ENCODE measurements at places on chromosomes 13 and 19. TPM values are rescaled to one million over a fixed set of nuclear protein-coding genes. Genes with fewer than 3 reads are reported as not detected.
A peak's percentile ranks its signal among the peaks of the same experiment; 100 is the strongest.

The NLRP5 gene
- not detected for total RNA-seq

The KRTDAP gene
- total RNA-seq = not detected

The LILRB5 gene
- not detected for total RNA-seq

The NLRP7 gene
- not detected for total RNA-seq

The CACNG8 gene
- 0.23 TPM for total RNA-seq

The VSTM2B gene
- not detected for total RNA-seq

The NLRP4 gene
- total RNA-seq = not detected

The EXOC3L2 gene
- total RNA-seq = 1.1 TPM

The FGF22 gene
- 0.84 TPM for total RNA-seq

DNA sequence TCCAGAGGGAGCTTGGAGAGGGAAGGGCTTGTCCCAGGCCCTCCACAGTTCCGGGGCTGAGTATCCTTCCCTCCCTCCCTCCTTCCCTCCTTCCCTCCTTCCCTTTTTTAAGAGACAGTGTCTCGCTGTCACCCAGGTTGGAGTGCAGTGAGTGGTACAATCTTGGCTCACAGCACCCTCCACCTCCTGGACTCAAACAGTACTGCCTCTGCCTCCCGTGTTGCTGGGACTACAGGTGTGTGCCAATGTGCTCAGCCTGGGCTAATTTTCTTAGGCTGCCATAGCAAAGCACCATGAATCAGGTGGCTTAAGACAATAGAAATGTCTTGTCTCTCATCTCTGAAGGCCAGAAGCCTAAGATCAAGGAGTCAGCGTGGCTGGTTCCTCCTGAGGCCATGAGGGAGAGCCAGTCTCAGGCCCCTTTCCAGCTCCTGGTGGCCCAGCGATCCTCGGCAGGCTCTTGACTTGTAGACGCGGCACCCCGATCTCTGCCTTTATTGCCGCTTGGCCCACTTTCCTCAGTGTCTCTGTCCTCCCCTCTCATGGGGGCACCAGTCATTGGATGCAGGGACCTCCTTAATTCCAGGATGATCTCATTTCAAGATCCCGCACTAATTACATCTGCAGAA lies 47.5 kb downstream of the CRTC1 start:
- peaks cover 19% of the 10 kb centered on the region for H3K4me1 ChIP-seq
- no peaks in the 10 kb centered on the region for H3K27me3 ChIP-seq
- no peak overlapping the region for H3K27ac ChIP-seq
- no peak overlapping the region for H3K4me3 ChIP-seq
- H3K36me3 ChIP-seq = no peaks in the 10 kb centered on the region

DNA sequence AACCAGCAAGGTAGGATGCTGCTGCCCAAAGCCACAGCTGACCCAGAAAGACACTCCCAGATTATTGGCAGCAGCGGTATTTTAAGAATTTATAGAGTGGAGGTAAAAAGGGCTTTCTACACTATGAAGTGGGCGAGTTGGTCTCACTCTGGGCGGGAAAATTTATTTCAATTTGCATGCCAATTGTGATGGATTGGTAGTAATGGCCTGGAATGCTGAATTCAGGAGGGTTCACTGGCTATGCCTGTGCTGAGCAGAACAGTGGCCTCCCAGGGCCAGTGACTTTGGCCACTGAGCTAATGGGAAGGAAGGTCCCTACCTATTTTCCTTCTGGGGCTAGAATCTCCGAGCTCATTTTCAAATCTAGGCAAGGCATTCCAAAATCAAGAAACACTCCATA lies 243.5 kb downstream of the TSHZ3 start:
- H3K27me3 ChIP-seq = peaks cover 3% of the 10 kb centered on the region
- DNase-seq = no peak
- no peak overlapping the region for H3K27ac ChIP-seq
- no peak overlapping the region for H3K4me3 ChIP-seq

GRCh38 chr13:47656651-47657050 lies 344.4 kb downstream of the SUCLA2 start:
- no peaks in the 10 kb centered on the region for H3K36me3 ChIP-seq
- H3K27me3 ChIP-seq = no peaks in the 10 kb centered on the region
- H3K4me1 ChIP-seq = no peaks in the 10 kb centered on the region
- H3K4me3 ChIP-seq = no peak overlapping the region

- H3K4me3 ChIP-seq = peak overlapping the region; percentile 89
- peaks cover 43% of the 10 kb centered on the region for H3K4me1 ChIP-seq
- H3K27ac ChIP-seq = peak overlapping the region; percentile 98
- DNase-seq = peak; percentile 23
Measured at GRCh38 chr19:55259540-55260210, 858 bp upstream of the PPP6R1 start.

GRCh38 chr13:38606699-38607535 lies 80.0 kb upstream of the FREM2 start:
- no peak overlapping the region for H3K4me3 ChIP-seq
- peaks cover 13% of the 10 kb centered on the region for H3K4me1 ChIP-seq
- peak overlapping the region; percentile 83 for H3K27ac ChIP-seq
- no peak for DNase-seq
- no peaks in the 10 kb centered on the region for H3K27me3 ChIP-seq
- no peaks in the 10 kb centered on the region for H3K36me3 ChIP-seq

- H3K4me1 ChIP-seq = peaks cover 12% of the 10 kb centered on the region
- no peaks in the 10 kb centered on the region for H3K27me3 ChIP-seq
- H3K4me3 ChIP-seq = no peak overlapping the region
- no peaks in the 10 kb centered on the region for H3K36me3 ChIP-seq
Measured at GRCh38 chr13:20359335-20359734, 127.2 kb upstream of the GJB6 start.

DNA sequence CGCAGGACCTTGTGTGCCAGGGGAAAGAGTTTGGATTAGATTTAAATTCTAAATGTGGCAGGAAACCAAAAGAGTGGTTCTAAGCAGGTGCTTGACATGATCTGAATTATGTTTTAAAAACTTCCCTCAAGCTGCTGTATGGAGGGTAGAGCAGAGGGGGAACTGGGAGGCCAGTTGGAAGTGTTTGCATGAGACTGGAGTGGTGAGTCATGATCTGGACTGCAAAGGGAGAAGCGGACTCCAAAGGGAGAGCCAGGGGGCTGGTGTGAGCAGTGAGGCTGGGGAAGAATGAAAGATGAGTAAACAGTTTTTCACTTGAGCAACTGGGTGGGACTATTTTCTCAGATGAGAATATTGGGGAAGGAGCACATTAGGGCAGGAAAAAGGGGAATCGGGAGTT lies 206.1 kb downstream of the DNAJC15 start:
- H3K4me1 ChIP-seq = no peaks in the 10 kb centered on the region
- no peaks in the 10 kb centered on the region for H3K36me3 ChIP-seq
- DNase-seq = no peak
- H3K4me3 ChIP-seq = no peak overlapping the region
- no peak overlapping the region for H3K27ac ChIP-seq

GRCh38 chr19:53192771-53193534 lies at the start of gene ZNF665:
Gene ZNF665 (minus strand): TSS chr19:53193358. CDS start chr19:53182898, 10,460 bp downstream.
- DNase-seq = peak; percentile 67
- H3K36me3 ChIP-seq = peaks cover 40% of the 10 kb centered on the region
- H3K27me3 ChIP-seq = no peaks in the 10 kb centered on the region
- H3K4me3 ChIP-seq = peak within 1 kb of the TSS; percentile 99
- H3K27ac ChIP-seq = peak within 1 kb of the TSS; percentile 91
- peaks cover 37% of the 10 kb centered on the region for H3K4me1 ChIP-seq

- H3K4me1 ChIP-seq = no peaks in the 10 kb centered on the region
- no peak for DNase-seq
- H3K27me3 ChIP-seq = no peaks in the 10 kb centered on the region
- no peaks in the 10 kb centered on the region for H3K36me3 ChIP-seq
Measured at GRCh38 chr13:105908586-105908985, 626.9 kb downstream of the EFNB2 start.

DNA sequence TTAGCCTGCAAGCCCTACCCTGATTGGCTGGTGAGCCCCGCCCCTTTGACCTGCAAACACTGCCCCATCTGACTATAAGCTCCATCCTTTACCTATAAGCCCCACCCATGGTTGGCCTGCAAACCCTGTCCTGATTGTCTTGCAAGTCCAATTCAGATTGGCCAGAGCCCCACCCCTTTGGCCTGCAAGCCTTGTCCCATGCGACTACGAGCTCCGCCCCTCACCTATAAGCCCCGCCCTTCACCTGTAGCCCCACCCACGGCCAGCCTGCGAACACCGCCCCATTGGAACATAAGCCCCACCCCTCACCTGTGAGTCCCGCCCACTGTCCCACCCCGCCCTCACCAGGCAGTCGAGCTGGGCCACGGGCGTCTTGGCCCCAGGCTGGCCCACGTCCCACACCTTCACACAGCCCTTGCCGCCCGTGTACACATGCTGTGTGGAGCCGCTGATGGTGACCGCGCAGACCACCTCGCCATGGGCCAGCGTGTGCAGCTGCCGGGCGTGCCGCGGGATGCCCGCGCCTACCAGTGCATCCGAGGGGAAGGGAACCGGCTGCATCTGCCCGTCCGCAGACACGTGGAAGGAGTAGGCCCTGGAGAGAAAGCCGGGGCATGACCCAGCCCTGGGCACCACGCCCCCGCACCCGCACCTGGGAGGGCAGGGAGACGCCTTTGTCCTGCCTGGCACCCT lies 22.9 kb downstream of the TLE2 start:
- H3K4me3 ChIP-seq = no peak overlapping the region
- H3K4me1 ChIP-seq = peaks cover 5% of the 10 kb centered on the region
- H3K36me3 ChIP-seq = no peaks in the 10 kb centered on the region
- H3K27ac ChIP-seq = no peak overlapping the region

DNA sequence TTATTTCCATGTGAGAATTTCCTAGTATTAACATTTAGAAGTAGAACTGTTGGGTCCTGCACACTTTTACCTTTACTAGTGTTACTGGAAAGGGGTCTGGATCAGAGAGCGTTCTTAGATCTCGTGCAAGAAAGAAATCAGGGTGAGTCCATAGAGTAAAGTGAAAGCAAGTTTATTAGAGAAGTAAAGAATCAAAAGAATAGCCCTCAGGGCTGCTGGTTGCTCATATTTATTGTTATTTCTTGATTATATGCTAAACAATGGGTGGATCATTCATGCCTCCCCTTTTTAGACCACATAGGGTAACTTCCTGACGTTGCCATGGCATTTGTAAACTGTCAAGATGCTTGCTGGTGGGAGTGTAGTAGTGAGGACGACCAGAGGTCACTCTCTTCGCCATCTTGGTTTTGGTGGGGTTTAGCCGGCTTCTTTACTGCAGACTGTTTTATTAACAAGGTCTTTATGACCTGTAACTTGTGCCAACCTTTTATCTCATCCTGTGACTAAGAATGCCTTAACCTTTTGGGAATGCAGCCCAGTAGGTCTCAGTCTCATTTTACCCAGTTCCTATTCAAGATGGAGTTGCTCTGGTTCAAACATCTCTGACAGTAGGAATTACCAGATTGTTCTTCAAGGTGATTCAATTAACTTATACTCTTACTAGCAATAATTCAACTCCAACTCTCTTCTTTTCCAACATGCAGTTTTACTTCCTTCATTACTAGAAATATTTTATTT lies 27.4 kb downstream of the NDFIP2 start:
- peaks cover 5% of the 10 kb centered on the region for H3K4me1 ChIP-seq
- H3K36me3 ChIP-seq = no peaks in the 10 kb centered on the region
- no peak overlapping the region for H3K4me3 ChIP-seq
- H3K27me3 ChIP-seq = no peaks in the 10 kb centered on the region

GRCh38 chr19:8469613-8470368 lies 25.0 kb downstream of the HNRNPM start:
- H3K36me3 ChIP-seq = peaks cover 46% of the 10 kb centered on the region
- no peak overlapping the region for H3K27ac ChIP-seq
- no peaks in the 10 kb centered on the region for H3K27me3 ChIP-seq
- H3K4me1 ChIP-seq = peaks cover 9% of the 10 kb centered on the region
- H3K4me3 ChIP-seq = no peak overlapping the region

DNA sequence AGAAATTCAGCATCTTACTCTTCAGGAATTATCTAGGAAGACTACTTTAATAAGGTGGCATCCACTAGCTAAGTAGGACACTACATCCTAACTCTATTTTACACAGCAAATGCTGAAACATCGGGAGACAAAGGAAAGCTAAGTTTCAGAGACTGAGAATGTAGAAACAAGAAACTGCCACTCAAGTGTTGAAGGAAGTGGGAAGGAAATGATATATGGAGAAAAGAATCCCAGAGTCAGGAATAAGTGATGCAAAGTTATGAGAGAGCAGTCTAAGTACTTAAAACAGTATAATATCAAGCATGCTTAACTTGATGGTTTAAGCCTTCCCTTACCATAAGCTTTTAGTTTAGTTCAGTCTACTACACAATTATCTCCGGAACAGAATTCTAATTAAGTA lies 52.4 kb downstream of the RBM26 start:
- no peak for DNase-seq
- H3K27me3 ChIP-seq = no peaks in the 10 kb centered on the region
- no peak overlapping the region for H3K4me3 ChIP-seq
- no peak overlapping the region for H3K27ac ChIP-seq
- no peaks in the 10 kb centered on the region for H3K4me1 ChIP-seq

DNA sequence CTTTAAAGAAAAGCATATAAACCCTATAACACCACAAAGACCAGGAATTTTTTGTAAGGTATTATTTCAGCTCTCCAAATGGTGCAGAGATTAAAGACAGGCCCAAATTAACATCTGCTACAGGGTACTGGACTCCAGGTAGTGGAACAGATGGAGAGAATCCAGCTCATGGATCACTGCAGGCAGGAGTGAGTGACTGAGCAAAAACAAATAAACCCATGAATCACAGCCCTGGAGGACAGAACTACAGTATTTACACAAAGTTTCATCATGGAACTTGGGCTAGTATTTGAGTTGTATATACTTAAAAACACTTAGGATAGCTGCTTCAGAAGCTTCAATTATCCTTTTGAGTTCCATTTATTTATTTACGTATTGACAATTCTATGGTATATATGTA lies 132.8 kb upstream of the SPRY2 start:
- no peaks in the 10 kb centered on the region for H3K27me3 ChIP-seq
- H3K36me3 ChIP-seq = no peaks in the 10 kb centered on the region
- no peak overlapping the region for H3K27ac ChIP-seq
- peaks cover 37% of the 10 kb centered on the region for H3K4me1 ChIP-seq
- no peak overlapping the region for H3K4me3 ChIP-seq

DNA sequence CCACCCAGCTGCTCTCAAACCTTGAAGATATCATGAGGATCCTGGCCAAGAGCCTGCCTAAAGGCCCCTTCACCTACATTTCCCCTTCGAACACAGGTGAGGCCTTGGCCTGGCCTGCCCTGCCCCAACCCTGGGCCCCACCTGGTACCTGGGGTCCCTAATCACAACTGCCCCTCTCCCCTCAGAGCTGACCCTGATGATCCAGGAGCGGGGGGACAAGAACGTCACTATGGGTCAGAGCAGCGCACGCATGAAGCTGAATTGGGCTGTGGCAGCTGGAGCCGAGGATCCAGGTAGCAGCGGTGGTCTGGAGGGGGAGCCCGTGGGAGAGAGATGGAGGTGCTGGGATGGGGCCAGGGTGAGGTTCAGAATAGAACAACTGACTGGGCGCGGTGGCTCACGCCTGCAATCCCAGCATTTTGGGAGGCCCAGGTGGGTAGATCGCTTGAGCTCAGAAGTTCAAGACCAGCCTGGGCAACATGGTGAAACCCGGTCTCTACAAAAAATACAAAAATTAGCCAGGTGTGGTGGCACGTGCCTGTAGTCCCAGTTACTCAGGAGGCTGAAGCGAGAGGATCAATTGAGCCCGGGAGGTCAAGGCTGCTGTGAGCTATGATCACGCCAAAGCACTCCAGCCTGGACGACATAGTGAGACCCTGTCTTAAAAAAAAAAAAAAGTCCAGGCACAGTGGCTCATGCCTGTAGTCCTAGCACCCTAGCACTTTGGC lies 17.5 kb downstream of the DDX39A start:
- H3K27me3 ChIP-seq = no peaks in the 10 kb centered on the region
- no peak for DNase-seq
- no peaks in the 10 kb centered on the region for H3K36me3 ChIP-seq
- no peak overlapping the region for H3K4me3 ChIP-seq
- H3K4me1 ChIP-seq = peaks cover 5% of the 10 kb centered on the region
- no peak overlapping the region for H3K27ac ChIP-seq

- H3K4me1 ChIP-seq = peaks cover 32% of the 10 kb centered on the region
- no peak overlapping the region for H3K27ac ChIP-seq
- peaks cover 3% of the 10 kb centered on the region for H3K36me3 ChIP-seq
- no peak for DNase-seq
Measured at GRCh38 chr13:94323764-94324758, 155.4 kb downstream of the DCT start.

Measured in neural crest cell (in vitro differentiated cells).